ENCODE measurements at places on chromosomes 1 and 21. TPM values are rescaled to one million over a fixed set of nuclear protein-coding genes. Genes with fewer than 3 reads are reported as not detected.

Gene NHLH1
- total RNA-seq: 1.2 TPM

DNA sequence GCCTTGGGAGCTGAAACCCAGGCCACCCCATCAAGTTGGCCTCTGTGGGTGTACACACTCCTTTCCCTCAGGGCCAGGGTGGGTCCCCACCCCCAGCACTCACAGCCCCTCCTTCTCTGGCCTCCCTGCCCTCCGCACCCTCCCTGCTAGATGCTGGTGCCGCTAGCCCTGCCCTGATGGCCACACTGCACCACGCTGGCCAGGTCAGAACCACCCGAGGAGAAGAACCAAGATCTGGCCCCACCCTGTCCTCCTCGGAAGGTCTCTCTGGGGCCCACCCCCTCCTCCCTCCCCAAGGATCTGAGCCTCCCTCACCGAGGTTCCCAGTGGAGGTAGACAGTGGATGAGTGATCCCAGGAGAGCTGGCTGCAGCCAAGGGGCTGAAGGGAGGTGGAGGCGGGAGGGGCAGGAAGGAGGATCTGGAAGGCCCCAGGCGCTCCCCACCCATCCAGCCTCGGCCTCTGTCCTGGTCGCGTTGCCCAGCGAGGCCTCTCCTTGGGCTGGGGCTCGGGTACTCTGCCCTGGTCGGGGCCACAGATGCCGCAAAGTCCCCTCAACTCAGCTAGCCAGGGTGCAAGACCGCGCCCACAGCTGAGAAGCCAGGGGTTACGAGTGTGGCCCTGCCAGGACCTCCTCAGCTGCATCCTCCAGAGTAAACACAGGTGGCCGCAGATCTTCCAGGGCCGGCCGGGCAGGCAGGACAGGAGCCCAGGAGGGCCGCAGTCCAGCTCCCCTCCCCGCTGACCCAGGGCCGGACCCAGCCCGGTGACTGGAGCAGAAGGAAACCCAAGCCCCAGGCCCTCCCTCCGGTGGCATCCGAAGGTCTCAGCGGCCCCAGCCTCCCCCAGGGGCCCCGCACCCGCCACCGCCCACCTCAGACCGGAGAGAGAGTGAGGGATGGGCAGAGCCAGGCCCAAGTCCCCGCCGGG is 5.2 kb downstream of the B3GALT6 start:
- DNase-seq: no peak

DNA sequence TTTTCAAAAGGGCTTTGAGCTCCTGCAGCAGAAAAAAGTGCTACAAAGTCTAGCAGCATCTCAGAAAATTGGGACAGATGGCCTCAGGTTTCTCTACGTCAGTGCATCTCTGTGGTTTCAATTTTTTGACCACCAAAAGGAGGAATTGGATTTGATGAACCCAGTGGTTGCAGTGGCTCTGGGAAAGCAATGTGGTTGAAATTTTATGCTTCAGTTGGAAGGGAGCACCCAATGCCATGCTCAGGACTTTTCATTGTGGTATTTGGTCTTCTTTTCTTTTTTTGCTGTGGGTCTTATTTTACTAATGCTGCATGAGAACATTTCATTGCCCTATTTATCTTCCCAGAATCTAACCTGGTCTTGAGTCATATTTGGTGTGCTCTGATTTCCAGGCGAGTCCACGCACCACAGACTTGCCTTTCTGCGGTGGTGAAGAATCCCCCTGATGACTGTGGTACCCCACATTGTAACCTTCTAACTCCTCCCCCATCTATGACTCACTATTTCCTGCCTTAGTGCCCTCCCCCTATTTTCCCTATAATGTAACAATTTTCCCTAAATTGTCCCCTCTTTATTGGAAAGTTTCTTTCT is 56.7 kb downstream of the S1PR1 start:
- no peak for DNase-seq

Gene IER5
- 18.0 TPM for total RNA-seq

DNA sequence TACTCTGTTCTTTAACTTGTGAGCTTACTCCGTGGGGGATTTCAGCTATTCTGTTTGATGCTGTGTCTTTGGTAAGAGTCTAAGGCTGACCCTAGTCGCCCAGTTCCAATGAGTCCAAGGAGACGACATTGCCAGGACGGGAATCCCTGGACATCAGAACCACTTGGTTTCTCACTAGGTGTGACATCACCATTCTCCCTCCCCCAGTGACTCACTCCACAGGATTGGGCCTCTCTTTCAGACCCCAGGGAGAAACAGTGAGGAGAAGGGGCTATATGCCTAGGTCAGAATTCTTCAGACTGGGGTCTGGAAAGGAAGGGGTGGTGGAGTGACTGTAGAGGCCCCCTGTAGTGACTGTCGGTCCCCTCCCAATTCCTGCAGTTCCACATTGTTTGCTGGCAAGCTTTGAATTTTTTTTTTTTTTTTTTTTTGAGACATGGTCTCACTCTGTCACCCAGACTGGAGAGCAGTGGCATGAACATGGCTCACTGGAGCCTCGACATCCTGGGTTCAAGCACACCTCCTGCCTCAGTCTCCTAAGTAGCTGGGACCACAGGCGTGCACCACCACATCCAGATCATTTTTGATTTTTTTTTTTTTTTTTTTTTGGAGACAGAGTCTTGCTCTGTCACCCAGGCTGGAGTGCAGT is 21.3 kb downstream of the ALPL start:
- DNase-seq: no peak

DNA sequence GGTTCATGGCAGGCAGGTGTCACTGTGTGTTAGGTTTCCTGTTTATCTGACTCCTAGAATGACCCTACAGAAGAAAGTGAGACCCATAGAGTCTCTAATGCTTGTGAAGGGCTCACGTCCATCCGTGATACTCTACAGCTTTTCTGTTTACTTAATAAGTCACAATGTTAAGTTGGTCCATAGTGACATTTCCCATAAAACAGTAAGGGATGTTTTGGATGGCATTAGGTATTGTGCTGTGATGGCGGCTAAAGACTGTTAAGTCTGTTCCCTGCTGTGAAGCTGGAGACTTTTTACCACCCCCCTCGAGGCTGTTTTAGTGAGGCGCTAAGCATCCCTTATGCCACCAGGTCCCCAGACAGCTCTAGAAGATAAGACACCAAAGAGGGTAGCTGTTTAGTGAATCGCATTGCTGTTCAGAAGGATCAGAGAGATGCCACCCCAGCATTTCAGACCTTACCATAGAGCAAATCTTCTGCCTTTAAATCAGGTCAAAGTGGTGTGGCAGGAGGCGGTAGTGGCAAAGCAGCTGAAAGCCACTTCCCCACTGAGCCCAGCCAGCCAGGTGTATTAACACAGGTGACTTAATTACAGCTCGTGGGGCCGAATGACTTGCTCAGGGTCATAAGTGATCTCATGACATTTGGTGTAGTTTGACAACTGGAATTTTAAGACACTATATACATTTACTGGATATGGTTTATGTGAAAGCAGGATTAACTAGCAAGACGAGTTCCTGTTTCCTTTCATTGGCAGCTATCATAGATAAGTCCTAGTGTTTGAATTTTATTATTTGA is 25.0 kb downstream of the SLC37A1 start:
- DNase-seq: no peak

Gene C1QA
- not detected for total RNA-seq

- DNase-seq: no peak
Measured at GRCh38 chr1:5465281-5465711, 526.9 kb downstream of the NPHP4 start.

DNA sequence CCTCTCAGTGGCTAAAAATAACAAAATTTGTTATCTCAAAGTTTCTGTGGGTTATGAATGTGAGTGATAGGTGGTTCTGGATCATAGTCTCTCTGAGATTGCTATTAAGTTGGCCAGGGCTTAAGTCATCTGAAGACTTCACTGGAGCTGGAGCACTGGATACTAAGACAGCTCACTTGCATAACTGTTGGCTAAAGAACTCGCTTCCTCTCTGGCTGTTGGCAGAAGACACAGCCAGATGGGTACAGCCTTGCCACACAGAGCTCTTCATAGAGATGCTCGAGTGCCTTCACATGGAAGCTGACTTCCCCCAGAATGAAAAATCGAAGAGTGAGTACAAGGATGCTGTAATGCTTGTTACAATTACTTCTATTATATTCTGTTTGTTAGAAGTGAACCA is 333.8 kb downstream of the ZP4 start:
- DNase-seq: no peak

GRCh38 chr1:243730487-243731150 is 119.4 kb downstream of the AKT3 start:
- no peak for DNase-seq

DNA sequence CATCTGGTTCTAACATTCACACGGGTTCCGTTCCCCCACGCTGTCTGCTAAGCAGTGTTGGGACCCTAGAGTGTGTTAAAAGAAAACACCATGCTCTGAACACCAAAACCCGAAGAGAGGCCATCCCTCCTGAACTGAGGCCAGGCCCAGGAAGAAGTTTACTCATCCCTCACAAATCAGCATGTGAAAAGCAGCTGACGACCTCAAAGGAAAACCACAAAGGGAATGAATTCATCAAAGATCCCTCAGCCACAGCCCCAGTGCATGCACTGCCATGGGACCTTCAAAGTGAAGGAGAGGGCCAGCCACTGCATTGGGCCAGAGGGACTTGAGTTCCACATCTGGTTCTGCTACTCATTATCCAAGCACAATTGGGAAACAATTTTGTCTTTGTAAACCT is 7.0 kb upstream of the PSEN2 start:
- DNase-seq: no peak

Gene SLC16A4
- total RNA-seq: 7.2 TPM

DNA sequence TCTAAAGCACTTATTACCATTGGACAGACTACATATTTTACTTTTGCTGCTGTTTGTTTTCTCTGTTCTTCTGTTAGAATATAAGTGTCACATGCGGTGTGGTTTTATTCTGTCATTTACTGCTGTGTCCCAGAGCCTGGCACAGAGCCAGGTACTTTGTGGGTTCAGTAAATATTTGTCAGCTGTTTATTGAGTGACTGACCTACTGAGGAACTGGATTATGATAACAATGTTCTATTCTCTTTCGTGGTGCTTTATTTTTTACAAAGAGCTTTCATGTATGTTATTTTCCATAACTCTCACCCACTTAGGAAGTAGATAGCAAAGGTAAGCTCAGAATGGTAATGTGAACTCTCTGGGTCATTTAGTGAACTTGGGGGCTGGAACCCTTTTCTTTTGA is 118.8 kb downstream of the RWDD3 start:
- DNase-seq: no peak

GRCh38 chr1:8858112-8858668 is 20.3 kb downstream of the ENO1 start:
- peak; percentile 47 for DNase-seq

Gene SPRR1A
- not detected for total RNA-seq

GRCh38 chr1:200265881-200266280 is 144.0 kb downstream of the ZNF281 start:
- no peak for DNase-seq

DNA sequence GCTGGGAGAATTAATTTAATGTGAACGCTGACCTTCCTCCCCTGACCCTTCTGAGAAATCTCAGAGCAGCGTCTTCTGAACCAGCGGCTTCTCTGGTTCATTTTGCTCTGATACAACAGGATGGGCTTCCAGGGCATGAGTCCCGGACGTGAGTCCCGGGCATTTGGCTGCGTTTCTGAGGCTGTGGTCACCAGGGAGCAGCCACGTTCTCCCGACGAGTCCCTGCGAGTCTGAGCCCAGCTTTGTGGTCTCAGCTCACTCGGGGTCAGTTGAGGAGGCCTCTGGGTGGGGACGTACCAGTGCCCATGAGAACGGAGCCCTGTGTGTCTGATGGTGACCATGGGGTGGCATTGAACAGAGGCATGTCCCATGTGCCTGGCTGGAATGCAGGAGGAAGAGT is 17.7 kb upstream of the OBSCN start:
- no peak for DNase-seq

Gene OR2T35
- not detected for total RNA-seq

Gene RAB42
- not detected for total RNA-seq

Gene PRAMEF26
- not detected for total RNA-seq

Gene MAP3K21
- 0.67 TPM for total RNA-seq

DNA sequence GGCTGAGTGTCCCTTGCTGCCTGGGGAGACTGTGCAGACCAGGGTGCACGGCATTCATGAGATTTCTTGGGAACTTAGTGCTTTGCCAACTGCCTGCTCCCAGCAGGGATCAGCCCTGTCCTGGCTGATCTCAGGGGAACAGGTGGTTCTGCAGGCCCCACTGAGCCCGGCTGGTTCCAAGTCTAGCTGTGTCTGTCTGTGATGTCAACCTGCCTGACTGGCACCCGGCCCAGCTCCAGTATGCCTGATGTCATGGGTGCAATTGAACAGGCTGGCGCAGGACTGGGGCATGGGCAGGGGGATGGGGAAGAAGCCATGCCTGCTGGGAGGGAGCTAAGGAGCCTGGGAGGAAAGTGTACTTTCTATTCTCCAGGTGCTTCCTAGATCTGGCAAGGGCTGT is 227.1 kb downstream of the GRIK3 start:
- no peak for DNase-seq

Gene UBIAD1
- 16.5 TPM for total RNA-seq

DNA sequence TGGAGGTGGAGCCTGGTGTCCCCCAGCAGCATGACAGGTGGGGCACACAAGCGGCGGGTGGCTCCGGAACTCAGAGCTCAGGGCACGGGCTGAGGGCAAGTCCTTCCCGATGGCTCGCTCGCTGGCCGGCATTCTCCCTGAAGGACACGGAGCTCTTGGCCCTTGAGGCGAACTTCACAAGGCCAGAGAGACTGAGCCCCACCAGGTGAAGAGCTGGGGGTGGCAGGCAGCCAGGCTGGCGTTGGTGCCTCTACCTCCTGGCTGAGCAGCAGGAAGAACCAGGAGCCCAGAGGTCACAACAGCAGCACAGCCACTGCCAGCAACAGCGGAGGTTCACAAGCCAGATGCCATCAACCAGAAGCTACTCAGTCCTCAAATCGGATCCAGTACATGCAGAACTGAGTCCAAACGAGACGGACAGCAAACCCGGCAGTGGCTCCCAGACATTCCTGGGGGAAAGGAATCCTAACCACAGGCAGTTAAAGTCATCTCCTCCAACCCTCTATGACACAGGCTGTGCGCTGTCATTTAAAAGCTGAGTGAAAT is 54.1 kb downstream of the NPHP4 start:
- no peak for DNase-seq

Gene TTC24
- total RNA-seq: not detected

- DNase-seq: no peak
Measured at GRCh38 chr1:42960566-42961311, 2.1 kb upstream of the SLC2A1 start.

Gene HSF2BP
- total RNA-seq: 2.3 TPM

DNA sequence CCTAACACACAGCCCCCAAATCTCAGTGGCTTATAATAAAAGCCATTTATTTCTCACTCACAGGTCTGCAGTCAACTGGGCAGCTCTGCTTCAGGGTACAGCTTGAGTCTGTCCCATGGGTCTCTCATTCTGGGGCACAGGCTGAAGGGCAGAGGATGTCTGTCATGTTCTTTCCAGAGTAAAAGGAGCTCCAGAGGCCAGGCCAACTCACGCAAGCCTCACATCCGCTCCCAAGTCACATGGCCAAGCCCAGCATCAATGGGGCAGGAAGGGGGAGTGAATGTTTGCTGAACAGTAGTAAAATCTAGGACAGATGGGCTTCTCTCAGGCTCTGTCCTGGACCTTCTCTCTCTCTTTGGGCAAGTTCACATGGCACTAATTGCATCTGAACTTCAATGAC is 7.1 kb upstream of the SSBP3 start:
- no peak for DNase-seq

Gene SLC9C2
- total RNA-seq: 0.51 TPM

Data from endothelial cell (in vitro differentiated cells).